ENCODE measurements at places on chromosomes 2 and 18. TPM values are rescaled to one million over a fixed set of nuclear protein-coding genes. Genes with fewer than 3 reads are reported as not detected.

The SH2D6 gene
- total RNA-seq = not detected

DNA sequence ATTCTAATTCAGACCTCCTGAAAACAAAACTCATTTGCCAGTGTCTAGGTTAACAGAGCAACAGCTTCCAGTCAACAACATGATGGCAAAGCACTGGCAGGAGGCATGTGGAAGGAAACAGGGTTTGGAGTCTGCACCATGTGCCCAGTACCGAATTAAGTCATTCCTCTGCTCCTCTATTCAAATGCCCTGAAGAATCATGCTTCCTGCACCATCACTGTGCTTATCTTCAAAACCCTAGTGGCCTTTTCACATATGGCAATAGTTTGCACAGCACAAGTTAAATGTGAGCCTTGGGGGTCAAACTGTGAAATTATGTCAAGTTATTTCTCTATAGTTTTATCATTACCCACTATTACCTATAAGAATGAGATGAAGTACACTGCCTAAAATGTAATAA, 75.4 kb upstream of the GRB14 start:
- DNase-seq = no peak

The CYP27A1 gene
- 6.7 TPM for total RNA-seq

GRCh38 chr2:134146620-134147019, 107.3 kb upstream of the MGAT5 start:
- DNase-seq = no peak

DNA sequence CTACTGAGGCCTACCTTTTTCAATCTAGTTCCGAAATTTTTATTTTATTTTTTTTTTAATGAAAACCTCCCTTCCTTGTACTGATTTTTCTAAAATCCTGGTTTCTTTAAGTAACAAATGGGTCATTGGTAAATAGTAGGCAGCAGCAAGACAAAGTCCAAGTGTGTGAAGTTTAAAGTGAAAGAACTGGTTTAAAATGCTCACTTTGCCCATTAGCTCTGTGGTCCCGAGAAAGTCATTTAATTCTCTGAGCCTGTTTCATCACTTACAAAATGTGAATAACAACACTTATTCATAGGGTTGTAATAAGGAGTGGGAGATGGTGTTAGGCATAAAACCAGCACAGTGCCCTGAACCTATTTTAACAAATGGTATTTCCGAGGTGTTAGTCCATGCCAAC, 426.2 kb downstream of the ERBB4 start:
- DNase-seq = no peak

- no peak for DNase-seq
Measured at GRCh38 chr2:12960671-12961070, 243.9 kb downstream of the TRIB2 start.

The ALK gene
- total RNA-seq = 0.14 TPM

- DNase-seq = no peak
Measured at GRCh38 chr2:132669908-132670495, at the start of gene LYPD1. Gene LYPD1, minus strand, starts transcription at chr2:132670205. Its CDS starts 273 bp downstream, at chr2:132669932.

GRCh38 chr2:43169099-43169945, 57.1 kb downstream of the ZFP36L2 start:
- DNase-seq = no peak

DNA sequence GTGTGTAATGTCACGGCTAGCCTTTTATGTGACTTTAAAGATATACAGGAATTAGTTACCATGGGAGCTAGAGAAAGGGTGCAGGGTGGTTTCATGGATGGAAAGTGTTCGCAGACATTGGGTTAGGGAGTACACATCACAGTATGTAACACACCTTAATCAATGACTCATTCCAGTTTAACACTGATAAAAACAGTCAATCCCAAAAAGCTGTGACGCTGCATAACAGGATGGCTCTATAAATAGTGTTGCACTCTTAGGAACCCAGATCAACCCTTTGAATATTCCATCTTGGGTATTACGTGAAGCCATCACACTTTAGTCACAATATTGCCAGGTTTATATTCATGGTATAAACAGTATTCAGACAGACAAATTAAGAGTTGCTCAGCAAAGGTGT, 33.6 kb downstream of the CAB39 start:
- DNase-seq = no peak

DNA sequence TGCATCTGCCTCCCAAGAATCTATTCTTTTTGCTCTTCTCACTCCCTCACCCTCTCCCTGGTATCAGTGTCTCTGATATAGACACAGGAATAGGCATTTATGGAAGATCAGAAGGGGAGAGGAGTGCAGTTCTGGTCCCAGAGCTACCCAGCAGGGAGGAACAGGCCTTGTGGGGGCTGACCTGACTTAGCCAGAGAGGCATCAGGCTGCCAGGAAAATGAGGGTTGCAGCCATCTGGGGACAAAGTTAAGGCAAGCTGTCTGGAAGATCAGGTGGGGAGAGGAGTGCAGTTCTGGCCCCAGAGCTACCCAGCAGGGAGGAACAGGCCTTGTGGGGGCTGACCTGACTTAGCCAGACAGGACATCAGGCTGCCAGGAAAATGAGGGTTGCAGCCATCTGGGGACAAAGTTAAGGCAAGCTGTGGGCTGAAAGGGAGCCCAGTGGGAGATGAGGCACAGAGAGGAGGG, 69.9 kb upstream of the HK2 start:
- no peak for DNase-seq

- no peak for DNase-seq
Measured at GRCh38 chr2:194822657-194823056, 834.4 kb upstream of the SLC39A10 start.

- DNase-seq = no peak
Measured at GRCh38 chr2:69646714-69647113, 3.2 kb upstream of the AAK1 start.

DNA sequence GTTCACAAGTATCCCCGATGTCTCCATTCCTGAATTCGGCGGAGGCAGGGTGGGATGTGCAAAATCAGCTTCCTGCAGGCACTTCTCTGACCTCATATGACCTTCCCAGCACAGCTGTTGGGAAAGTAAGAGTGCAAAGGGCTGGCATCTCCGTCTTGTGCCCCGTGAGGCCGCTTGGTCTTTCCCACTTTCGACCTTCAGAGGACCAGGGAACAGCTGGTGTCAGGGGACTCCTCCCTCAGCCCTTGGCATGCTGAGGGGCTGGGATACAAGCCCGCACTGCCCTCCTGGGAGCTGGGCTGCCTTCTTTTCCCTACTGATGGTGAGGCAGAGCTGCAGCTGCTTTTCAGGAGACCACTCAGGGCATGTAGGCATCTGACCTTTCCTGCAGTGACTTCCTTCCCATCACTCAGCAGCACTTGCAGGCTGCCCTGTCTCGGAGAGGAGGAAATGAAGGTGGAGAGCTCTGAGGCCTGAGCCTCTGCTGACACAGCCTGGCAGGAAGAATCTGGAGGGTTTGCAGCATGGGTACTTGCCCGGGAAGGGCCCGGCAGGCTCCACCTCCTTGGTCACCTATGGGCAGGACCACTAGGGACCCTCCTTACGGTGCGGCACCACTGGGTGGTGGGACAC, 277.2 kb upstream of the HS6ST1 start:
- DNase-seq = no peak

GRCh38 chr2:69483696-69484095, 46.5 kb upstream of the NFU1 start:
- no peak for DNase-seq

GRCh38 chr2:30512243-30512886, 65.3 kb downstream of the LCLAT1 start:
- DNase-seq = no peak

The COLEC12 gene
- total RNA-seq = 7.3 TPM

DNA sequence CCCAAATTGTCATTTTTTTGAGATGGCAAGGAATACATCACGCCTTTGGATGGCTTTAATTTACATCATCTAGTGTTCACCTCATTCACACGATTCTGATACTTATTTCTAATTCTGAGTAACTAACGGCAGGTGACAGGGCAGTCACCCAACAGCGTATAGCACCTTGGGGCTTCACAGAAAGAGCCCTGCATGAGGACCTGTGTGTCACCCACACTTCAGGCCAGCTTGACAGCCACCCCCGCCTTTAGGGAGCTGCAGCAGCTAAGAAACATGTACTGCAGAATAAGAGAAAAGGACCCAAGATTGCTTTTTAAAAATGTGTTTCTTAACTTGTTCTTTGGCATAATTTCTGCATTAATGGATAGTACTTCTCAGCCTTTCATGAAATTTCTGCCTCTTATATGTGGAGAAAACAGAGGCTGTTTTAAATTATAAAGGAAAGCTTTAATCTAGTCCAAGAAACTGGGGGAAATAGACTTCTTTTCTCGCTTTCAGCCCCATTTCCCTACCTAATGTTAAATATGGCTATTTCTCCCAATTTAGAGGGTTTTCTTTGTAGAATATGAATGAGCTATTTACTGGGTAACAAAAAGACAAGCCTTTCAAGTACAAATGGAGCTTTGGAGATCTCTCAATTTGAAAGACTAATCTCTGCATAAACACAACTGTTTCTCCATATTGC, 245.1 kb downstream of the LDLRAD4 start:
- DNase-seq = no peak

The PPP1R1C gene
- total RNA-seq = 33.1 TPM

The TRIM43 gene
- not detected for total RNA-seq

- DNase-seq = no peak
Measured at GRCh38 chr2:70938586-70938950, 2.9 kb downstream of the ATP6V1B1 start.

DNA sequence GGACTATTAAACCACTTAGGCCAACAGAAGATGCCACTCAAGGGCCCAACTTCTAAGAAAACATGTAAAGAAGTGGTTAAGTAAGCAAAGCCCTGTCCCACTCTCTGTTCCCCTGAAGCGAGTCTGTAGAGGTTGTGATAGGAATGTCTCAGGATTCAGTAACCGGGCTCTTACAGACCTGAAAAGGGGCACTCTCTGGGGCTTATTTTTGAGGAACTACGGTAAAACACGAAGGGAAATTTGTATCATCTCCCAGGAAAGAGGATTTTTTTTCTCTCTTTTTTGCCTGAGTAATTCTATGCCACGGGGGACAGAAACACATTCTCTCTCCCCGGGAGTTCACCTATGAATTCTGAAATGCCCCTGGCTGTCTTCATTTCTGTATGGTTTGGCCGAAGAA, 77.4 kb downstream of the VIT start:
- no peak for DNase-seq

The RND3 gene
- total RNA-seq = 26.9 TPM

The SERPINB5 gene
- total RNA-seq = not detected

Data from left ventricle myocardium inferior (tissue), 1 donor.